ENCODE measurements at places on chromosomes 13 and 19.

GRCh38 chr13:29476046-29476445, 119.4 kb downstream of the SLC7A1 start:
- no peak for DNase-seq

DNA sequence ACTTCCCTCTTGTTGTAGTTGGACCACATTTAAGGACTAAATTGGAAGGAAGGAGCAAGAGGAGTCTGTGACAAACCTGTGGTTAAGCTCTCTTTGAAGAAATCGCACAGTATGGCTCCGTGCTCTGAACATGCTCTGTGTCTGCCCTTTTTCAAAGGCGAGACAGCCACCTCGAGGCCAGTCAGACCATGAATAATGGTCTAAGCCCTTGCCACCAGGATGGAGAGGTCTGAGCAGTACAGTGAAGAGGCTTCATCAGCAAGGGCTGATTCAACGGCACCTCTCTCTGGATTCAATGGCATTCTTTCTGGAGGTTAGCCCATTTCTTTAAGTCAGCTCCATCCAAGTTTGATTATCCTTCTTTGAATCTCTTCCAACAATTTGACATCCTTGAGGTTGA, 30.9 kb downstream of the FAM216B start:
- DNase-seq = no peak

GRCh38 chr13:33640832-33641231, 177.1 kb upstream of the RFC3 start:
- DNase-seq = no peak

- no peak for DNase-seq
Observed at GRCh38 chr13:112725346-112726015, 35.6 kb downstream of the ATP11A start.

- DNase-seq = no peak
Observed at GRCh38 chr13:32960626-32961025, 55.6 kb upstream of the KL start.

- DNase-seq = no peak
Observed at GRCh38 chr13:33871207-33872004, 53.5 kb downstream of the RFC3 start.

- DNase-seq = no peak
Observed at GRCh38 chr13:51221674-51222036, 543 bp upstream of the FAM124A start.

DNA sequence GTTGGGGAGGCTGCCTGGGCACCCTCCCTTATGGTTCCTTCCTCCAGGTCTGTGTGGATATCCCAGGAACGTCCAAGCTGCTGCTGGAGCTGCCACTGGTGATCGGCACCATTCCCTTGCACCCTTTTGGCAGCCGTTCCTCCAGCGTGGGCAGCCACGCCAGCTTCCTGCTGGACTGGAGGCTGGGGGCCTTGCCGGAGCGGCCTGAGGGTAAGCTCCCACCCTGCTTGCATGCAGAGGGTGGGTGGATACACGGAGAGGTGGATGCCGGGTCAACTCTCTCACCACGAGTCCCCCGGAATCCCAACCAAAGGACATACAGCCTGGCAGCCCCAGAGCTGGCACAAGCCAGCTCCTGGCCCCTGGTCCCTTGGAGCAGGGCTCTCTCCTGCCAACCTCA, 2.2 kb downstream of the ARRDC2 start:
- DNase-seq = no peak

DNA sequence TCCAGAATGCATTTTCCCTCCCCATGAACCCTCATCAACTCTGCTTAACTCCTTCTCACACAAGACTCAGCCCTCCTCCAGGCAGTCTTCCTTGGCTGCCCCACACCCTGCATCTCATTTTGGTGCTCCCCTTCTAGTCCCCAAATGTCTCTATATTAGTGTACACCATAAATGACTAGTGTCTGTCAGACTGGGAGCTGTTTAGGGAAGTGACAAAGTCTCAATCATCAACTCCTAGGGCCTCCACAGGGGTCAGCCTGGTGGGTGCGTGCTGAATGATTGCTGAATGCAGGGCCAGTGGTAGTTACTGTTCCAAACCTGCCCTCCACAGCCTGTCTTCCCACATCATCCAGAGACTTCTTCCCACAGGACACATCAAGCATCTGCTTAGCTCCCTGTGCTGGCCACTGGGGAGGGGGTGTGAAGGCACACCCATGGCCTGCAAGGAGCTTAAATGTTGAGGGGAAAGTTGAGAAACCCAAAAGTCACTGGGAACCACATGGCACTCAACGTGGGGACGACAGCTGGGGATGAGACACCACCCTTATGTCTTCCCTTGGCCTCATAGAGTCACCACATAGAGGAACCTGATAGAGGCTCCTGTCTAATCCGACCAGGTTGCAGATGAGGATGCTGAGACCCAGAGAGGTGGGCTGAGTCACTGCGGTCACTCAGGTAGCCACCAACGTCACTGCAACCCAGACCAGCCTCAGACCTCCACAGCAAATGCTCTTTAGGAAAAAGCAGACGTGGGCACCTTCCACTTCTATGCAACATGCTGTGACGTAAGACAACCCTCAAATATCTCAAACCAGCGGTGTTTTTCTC, 79.3 kb upstream of the TM9SF2 start:
- DNase-seq = no peak

- no peak for DNase-seq
Observed at GRCh38 chr19:7385062-7385461, 36.3 kb downstream of the ARHGEF18 start.

GRCh38 chr13:26019251-26019650, 32.6 kb downstream of the SHISA2 start:
- DNase-seq = no peak

DNA sequence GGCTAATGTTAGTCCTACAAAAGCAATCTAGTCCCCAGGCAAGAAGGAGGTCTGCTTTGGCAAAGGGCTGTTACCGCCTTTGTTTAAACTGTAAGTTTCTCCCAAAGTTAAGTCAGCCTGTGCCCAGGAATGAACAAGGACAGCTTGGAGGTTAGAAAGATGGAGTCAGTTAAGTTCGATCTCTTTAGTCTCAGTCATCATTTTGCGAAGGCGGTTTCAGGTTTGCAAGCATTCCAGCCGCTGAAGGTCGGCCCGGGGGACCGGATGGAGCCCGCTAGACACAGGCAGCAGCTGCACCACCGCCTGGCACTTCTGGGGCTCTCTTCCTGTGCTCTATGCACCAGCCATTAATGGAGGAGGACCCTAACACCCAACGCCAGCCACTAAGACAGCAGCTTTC, 91.3 kb downstream of the STK24 start:
- no peak for DNase-seq

- DNase-seq = no peak
Observed at GRCh38 chr13:85314686-85315085, 484.5 kb downstream of the SLITRK6 start.

DNA sequence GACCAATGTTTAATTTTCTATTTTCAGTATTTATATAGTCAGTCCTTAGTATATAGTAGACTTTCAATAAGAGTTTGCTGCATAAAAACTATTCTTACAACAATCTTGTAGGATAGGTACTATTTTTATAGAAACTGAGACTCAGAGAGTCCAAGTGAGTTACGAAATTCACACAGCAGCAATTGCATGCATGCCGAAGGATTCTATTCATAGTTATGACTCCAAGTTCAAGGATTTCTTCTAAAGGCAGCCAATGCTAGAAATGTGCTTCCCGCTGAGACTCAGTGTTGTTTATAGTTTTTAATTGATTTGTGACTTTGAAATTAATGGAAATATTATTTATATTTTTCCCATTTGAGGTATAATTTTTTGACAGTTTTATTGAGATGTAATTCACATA, 62.7 kb upstream of the CSNK1A1L start:
- DNase-seq = no peak

GRCh38 chr19:31275068-31275334, 74.2 kb downstream of the TSHZ3 start:
- no peak for DNase-seq

DNA sequence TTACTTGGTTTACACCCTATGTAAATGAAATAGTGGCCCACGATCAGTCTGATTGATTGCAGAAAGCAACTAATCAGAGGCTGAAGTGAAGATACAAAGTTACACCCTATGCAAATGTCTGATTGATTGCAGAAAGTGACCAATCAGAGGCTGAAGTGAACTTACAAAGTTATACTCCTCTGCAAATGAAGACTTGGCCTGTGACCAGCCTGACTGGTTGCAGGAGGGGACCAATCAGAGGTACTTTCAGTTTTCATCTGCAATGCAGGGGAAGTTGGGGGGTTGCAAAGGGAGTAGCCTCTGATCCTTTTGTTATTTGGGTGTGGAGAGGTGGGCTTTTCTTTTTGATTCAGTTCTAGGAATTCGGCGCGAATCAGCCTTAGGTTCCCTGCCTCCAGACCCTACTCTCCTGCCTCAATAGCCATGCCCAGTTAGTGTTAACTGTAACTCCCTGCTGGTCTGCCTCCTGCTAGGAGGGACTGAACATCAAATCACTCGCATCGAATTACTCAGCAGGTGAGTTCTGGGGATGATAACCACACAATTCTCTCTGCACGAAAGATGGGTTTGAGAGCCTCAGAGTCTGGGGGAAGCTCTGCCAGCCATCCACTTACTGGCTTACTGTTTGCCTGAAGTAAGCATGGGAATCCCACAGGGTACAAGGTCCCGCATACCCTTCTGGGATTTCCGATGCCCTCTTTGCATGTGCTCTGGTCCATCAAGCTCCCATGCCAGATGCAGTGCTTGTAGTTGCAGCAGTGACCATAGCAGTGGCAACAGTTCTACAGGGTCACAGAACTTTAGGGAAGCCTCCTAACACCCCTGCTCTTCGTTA, 7.5 kb downstream of the ARL11 start:
- peak; percentile 55 for DNase-seq

- DNase-seq = no peak
Observed at GRCh38 chr13:42487221-42487620, 86.7 kb upstream of the TNFSF11 start.

DNA sequence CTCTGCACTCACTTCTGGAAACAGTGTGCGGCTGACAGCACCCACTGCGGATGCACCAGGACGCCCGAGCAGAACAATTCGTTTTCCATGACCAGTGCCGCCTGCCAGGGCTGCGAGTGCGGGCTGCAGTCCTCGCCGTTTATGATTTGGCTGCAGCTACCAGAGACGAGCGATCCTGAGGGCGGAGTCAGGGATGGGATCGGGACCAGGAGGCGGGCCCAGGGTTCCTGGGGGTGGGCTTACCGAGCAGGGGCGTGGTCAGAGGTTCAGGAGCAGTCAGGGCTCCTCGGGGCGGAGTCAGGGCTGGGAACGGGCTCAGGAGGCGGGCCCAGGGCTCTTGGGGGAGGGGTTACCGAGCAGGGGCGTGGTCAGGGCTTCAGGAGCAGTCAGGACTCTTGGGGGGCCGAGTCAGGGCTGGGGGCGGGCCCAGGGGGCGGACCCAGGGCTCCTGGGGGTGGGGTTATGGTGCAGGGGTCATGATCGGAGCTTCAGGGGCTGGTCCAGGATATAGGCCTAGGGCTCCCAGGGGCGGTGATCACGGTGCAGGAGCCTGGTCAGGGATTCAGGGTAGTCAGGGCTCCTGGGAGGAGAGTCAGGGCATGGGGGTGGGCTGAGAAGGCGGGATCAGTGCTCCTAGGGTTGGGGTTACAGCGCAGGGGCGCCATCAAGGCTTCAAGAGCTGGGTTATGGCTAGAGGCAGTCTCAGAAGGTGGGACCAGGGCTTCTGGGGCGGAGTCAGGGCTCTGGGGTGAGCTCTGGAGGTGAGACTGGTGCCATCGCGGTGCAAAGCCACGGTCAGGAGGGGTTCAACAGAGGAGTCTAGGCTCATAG, 1.7 kb downstream of the KLK4 start:
- no peak for DNase-seq

GRCh38 chr19:39995794-39996193, 1.1 kb upstream of the ZNF546 start:
- DNase-seq = no peak

GRCh38 chr13:47277774-47278173, 380.9 kb upstream of the HTR2A start:
- no peak for DNase-seq
